Endothelial cell (in vitro differentiated cells): ENCODE measurements at places on chromosomes 7 and 10. TPM values are rescaled to one million over a fixed set of nuclear protein-coding genes. Genes with fewer than 3 reads are reported as not detected.

- no peak overlapping the region for H3K27ac ChIP-seq
- H3K4me1 ChIP-seq = no peaks in the 10 kb centered on the region
- DNase-seq = no peak
- H3K36me3 ChIP-seq = no peaks in the 10 kb centered on the region
Observed at GRCh38 chr10:21212348-21212747, 313.1 kb downstream of the SKIDA1 start.

DNA sequence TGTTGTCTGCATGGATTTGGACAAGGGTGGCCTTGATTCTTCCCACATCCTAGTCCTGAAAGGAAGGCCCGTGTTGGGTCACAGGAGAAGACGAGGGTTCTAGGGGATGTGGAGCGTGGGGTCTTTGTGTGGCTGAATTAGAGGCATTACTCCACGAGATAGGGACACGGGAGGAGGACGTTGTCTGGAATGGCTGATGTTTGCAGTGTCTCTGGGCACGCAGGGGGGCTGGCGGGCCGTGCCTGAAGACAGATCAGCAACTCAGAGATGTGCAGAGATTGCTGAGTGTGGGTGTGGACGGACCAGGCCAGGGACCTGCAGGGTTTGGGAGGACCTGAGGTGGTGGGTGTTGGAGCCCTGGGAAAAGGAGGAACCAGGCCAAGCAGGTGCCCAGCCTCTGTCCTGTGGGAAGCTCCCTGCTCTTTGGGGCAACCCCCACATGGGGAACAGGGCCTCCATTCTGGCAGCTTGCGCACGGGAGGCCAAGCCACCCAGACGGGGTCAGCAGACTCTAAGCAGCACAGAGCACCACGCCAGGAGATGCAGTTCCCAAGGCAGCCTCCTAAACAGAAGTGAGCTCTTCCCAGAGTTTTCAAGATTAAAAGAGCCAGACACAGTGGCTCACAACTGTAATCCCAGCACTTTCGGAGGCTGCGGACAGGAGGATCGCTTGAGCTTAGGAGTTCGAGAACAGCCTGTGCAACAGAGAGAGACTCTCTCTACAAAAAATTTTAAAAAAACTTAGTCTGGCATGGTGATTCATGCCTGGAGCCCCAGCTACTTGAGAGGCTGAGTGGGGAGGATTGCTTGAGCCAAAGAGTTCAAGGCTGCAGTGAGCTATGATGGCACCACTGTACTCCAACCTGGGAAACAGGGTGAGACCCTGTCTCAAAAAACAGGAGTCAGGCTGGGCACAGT lies 71.0 kb upstream of the GTF2I start:
- peaks cover 22% of the 10 kb centered on the region for H3K4me1 ChIP-seq
- no peak overlapping the region for H3K4me3 ChIP-seq
- DNase-seq = no peak

- H3K4me1 ChIP-seq = no peaks in the 10 kb centered on the region
- no peak for DNase-seq
- H3K36me3 ChIP-seq = no peaks in the 10 kb centered on the region
- no peak overlapping the region for H3K4me3 ChIP-seq
- H3K27ac ChIP-seq = no peak overlapping the region
Observed at GRCh38 chr7:85695533-85695932, 508.7 kb upstream of the SEMA3D start.

DNA sequence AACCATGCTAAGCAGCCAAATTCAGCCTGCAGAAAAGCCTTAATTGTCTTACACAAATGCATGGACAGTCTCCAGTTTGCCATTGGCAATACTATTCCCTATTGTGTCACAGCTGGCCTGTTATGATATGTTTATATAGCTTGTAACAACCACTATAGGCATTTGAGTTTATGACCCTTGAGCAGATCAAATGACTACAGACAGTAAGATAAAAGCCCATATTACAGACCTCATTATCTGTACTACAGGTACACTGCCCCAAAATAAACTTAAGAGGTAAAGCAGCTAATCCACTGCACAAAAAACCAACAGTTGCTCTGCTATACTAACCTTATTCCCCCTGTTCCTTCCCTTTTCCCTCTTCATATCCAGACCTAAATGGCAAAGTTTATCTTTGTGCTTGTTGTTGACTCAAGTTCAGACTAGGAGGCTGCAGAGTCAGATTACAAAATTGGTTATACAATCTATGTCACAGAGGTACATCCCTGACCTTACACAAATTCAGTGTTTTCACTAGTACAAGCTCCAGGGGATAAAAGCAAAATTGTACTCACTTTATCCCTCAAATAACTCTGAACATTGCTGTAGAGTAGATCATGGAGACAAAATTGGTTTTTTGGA lies 218.4 kb downstream of the GRM8 start:
- no peaks in the 10 kb centered on the region for H3K4me1 ChIP-seq
- DNase-seq = no peak
- H3K27ac ChIP-seq = no peak overlapping the region
- no peaks in the 10 kb centered on the region for H3K36me3 ChIP-seq

Gene SH2B2
- total RNA-seq = 2.6 TPM
